ENCODE measurements at places on chromosomes 7 and 10. TPM values are rescaled to one million over a fixed set of nuclear protein-coding genes. Genes with fewer than 3 reads are reported as not detected.
A peak's percentile ranks its signal among the peaks of the same experiment; 100 is the strongest.

DNA sequence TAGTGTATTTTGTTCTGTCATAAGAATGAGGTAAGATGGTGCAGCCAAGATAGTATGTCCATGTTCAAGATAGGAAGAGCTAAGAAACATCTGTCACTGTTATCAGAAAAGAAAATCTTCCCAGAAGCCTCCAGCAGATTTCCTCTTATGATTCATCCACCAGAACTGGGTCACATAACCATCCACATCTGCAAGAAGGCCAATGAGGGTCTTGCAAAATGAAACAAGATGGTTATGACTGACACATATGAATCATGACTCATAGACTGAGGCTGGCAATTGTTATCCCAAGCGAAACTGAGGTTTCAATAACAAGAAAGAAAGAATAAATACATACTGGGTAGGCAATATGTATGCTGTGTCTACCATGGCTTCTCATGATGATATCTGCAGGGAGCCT, 30.3 kb downstream of the CCNJ start:
- peak overlapping the region; percentile 66 for H3K27ac ChIP-seq
- ATAC-seq = peak; percentile 94
- H3K27me3 ChIP-seq = no peaks in the 10 kb centered on the region
- H3K36me3 ChIP-seq = no peaks in the 10 kb centered on the region
- peaks cover 9% of the 10 kb centered on the region for H3K4me1 ChIP-seq

GRCh38 chr10:33352175-33352574, 17.7 kb upstream of the NRP1 start:
- H3K4me3 ChIP-seq = no peak overlapping the region
- ATAC-seq = no peak

DNA sequence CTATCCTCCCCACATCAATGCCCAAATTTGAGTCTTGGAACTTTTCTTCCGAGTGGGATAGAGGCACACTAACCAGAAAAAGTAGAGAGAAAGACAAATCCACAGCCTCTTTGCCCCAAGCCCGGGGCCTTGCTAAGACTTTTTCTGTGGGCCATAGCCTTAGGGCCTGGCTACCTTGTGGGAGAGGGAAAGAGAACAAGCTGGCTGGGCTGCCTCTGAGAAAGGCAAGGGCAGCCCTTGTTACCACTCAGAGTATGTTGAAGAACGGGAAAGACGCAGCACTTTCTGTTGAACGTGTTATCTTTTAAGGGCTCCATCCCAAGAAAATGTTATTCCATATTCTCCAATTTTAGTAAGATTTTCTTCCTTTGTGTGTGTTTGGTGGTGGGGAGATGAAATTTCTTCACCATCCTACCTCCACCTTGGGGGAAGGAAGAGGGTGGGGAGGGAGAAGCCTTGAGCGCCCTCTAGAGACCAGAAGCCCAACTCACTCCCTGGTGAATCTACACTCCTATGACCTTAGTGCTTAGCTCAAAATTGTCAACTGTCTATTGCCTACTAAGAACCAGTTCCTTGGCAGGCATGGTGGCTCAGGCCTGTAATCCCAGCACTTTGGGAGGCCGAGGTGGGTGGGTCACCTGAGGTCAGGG, 3.9 kb upstream of the NRF1 start:
- H3K27me3 ChIP-seq = no peaks in the 10 kb centered on the region
- peaks cover 30% of the 10 kb centered on the region for H3K36me3 ChIP-seq
- H3K4me3 ChIP-seq = no peak overlapping the region

DNA sequence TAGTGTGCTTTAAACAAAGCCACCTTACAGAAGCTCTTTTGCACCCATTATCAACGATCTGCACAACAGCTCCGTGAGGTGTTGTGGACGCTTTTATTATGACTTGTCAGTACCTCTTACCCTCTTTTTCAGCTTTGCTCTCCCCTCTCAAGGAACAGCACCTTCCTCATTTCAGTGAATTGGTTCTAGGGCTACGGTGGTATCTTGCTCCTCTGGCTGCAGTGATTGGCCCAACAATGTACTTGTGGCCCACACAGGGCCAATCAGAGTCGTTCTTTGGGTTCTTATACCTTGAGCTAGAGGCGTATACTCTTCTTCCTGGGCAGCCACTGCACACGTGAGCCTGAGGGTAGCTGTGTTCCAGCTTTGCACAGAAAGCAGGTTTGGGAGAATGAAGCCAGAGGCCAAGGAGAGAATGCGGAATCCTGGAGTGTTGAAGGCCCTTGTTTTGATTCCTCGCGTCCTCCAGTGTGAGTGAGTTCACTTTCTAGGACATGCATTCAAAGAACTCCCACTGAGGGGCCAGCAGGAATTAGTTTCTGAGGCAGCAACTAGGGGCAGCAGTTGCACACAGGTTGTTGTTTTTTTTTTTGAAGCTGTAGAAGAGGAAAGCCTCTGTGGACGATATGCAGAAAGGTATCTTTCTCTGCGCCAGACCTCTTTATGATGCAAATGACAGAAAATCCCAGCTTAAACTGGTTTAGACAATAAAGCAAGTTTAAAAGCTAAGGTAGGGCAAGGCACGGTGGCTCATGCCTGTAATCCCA, 49.8 kb upstream of the PDZD8 start:
- H3K4me1 ChIP-seq = no peaks in the 10 kb centered on the region
- H3K27ac ChIP-seq = no peak overlapping the region
- peaks cover 4% of the 10 kb centered on the region for H3K27me3 ChIP-seq
- ATAC-seq = no peak

GRCh38 chr7:106071356-106071998, 40.6 kb downstream of the SYPL1 start:
- peak overlapping the region; percentile 87 for H3K27ac ChIP-seq
- peaks cover 10% of the 10 kb centered on the region for H3K4me1 ChIP-seq
- ATAC-seq = peak; percentile 98
- no peaks in the 10 kb centered on the region for H3K36me3 ChIP-seq
- H3K27me3 ChIP-seq = no peaks in the 10 kb centered on the region

The PPP1R17 gene
- total RNA-seq = not detected

- no peaks in the 10 kb centered on the region for H3K36me3 ChIP-seq
- no peaks in the 10 kb centered on the region for H3K4me1 ChIP-seq
These were observed 129.8 kb downstream of the FRMD4A start for GRCh38 chr10:14200698-14201544.

- H3K4me3 ChIP-seq = no peak overlapping the region
- H3K4me1 ChIP-seq = peaks cover 5% of the 10 kb centered on the region
- ATAC-seq = no peak
- H3K27ac ChIP-seq = no peak overlapping the region
These were observed 472.9 kb upstream of the AKR1E2 start for GRCh38 chr10:4353059-4353655.

The INMT gene
- total RNA-seq = not detected

DNA sequence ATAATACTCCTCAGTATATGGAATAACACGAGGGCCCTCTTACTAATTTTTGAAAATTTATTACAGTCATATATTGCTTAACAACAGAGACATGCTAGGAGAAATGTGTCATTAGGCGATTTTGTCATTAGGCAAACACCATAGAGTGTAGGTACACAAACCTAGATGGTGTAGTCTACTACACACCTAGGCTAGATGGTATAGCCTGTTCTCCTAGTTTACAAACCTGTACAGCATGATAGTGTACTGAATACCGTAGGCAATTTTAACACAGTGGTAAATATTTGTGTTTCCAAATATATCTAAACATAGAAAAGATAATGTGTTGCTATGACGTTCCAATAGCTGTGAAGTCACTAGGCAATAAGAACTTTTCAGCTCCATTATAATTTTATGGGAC, 12.8 kb downstream of the OR2F1 start:
- H3K4me3 ChIP-seq = no peak overlapping the region
- H3K36me3 ChIP-seq = no peaks in the 10 kb centered on the region
- ATAC-seq = no peak
- H3K27me3 ChIP-seq = peaks cover 21% of the 10 kb centered on the region
- H3K27ac ChIP-seq = no peak overlapping the region

The MALRD1 gene
- not detected for total RNA-seq

DNA sequence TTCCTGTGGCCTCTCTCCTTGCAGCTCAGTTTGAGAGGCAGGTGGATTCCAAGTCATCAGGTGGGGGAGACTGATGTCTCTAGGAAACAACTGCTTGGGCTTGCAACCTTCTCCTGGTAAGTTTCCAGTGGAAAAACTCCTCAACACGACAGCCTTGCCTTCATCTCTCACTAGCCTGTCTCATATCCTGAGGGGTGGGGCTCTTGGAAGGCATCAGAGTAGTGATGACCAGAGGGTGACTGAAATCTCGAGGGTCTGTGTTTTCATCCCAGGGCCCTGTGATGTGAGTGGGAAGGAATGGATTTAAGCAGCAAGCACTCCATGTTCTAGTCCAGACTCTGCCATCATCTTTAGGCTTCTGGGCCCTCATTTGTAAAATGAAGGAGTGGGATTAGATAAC, 107.0 kb downstream of the NRP1 start:
- H3K4me1 ChIP-seq = no peaks in the 10 kb centered on the region
- no peak overlapping the region for H3K4me3 ChIP-seq
- no peak overlapping the region for H3K27ac ChIP-seq
- no peak for ATAC-seq

GRCh38 chr7:19117091-19117869, at the start of gene TWIST1:
TSS of gene TWIST1 (minus strand) at chr7:19117636. CDS start at chr7:19117321, 315 bp downstream.
- H3K4me3 ChIP-seq = no peak within 1 kb of the TSS
- no peak for ATAC-seq

DNA sequence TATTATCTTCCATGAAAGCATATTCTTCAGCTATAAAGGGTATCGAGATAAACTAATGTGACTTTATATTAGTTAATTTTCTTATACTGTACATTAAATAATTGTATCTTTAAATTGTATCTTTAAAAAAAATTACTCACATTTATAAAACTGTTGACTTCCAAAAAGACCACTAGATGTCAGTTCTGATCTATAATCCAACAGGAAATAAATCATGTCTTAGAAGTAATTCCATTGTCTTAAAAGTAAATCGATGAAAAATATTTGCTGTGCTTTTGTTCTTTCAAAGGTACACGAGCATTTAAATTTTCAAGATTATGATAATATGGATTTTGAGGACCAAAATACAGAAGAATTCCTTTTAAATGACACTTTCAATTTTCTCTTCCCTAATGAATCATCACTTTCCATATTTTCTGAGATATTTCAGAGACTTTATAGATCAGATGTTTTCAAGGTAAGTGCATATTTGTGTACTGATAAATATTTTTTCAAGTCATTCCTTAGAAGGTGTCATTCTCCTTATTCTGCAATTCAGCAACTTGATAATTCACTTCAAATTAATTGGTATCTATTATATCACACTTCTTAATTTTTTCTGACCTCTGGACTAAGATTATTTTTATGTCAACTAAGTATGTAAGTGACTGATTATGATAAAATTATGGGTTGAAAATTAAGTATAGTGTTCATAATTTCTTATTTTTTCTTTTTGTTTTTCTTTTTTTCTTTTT, 138.5 kb downstream of the CPED1 start:
- H3K4me3 ChIP-seq = no peak overlapping the region
- no peak for ATAC-seq
- no peaks in the 10 kb centered on the region for H3K4me1 ChIP-seq

The BLNK gene
- not detected for total RNA-seq

DNA sequence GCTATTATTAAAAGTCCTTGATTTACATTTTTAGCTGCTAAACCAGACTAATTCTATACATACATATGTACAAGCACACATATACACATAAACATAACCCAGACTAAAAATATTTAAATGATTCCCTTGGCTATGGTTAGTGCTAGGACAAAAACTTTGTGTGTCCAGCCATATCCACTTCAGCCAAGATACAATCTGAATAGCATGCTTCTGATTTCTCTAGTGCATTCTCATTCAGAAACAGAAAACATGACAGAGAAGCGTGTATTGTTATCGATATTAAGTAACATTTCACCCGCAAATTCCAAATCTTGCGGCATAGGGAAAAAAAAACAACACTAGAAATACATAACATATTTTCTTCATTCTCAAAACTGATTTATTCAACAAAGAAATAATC, 569.3 kb downstream of the KCNMA1 start:
- H3K36me3 ChIP-seq = no peaks in the 10 kb centered on the region
- H3K27ac ChIP-seq = no peak overlapping the region
- H3K4me3 ChIP-seq = no peak overlapping the region
- no peak for ATAC-seq

The CDC14C gene
- total RNA-seq = not detected

The NKX1-2 gene
- total RNA-seq = not detected

GRCh38 chr7:73830681-73831583, at the start of gene CLDN4:
TSS of gene CLDN4 (plus strand) at chr7:73830996. CDS start at chr7:73831202, 206 bp downstream.
- no peaks in the 10 kb centered on the region for H3K36me3 ChIP-seq
- peaks cover 3% of the 10 kb centered on the region for H3K27me3 ChIP-seq
- ATAC-seq = no peak
- peaks cover 3% of the 10 kb centered on the region for H3K4me1 ChIP-seq
- no peak within 1 kb of the TSS for H3K27ac ChIP-seq
- no peak within 1 kb of the TSS for H3K4me3 ChIP-seq

- H3K4me1 ChIP-seq = peaks cover 13% of the 10 kb centered on the region
- H3K27me3 ChIP-seq = peaks cover 11% of the 10 kb centered on the region
- H3K36me3 ChIP-seq = no peaks in the 10 kb centered on the region
- H3K4me3 ChIP-seq = peak overlapping the region; percentile 39
- ATAC-seq = peak; percentile 85
- H3K27ac ChIP-seq = peak overlapping the region; percentile 77
These were observed 153.7 kb downstream of the DNAJB6 start for GRCh38 chr7:157490465-157490912.

DNA sequence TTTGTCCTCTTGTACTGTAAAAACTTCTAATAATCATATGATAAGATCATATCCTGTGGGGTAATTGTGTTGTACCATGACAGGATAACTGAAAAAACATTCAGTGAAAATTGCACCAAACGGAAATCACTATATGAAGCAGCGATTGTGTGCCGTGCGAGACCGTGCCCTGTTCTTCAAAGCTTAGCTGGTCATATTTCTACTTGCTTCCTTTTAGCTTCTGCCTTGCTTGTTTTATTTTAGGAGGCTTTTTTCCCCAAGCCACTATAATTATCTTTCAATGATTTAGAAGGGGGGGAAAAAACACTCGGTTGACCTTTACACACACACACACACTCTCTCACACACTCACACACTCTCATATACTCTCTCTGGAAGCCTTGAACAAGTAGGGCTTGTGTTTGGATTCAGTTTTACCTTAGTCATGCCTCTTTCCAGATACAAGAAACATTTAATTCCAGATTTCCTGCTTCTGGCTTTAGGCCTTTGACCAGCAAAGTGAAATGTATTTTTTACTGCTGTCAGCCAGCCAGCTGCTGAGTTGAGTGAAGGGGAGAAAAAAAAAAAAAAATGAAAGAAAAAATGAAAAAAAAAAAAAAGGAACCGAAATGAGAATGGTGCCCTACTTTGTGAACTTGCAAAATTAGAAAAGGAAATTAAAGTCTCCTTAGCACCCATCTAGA, 181.4 kb downstream of the ARID5B start:
- peaks cover 42% of the 10 kb centered on the region for H3K4me1 ChIP-seq
- H3K27me3 ChIP-seq = no peaks in the 10 kb centered on the region
- H3K4me3 ChIP-seq = peak overlapping the region; percentile 75
- peak overlapping the region; percentile 92 for H3K27ac ChIP-seq
- peaks cover 100% of the 10 kb centered on the region for H3K36me3 ChIP-seq

GRCh38 chr10:117461766-117462423, 80.7 kb upstream of the EMX2 start:
- no peak for ATAC-seq
- H3K4me3 ChIP-seq = no peak overlapping the region
- no peak overlapping the region for H3K27ac ChIP-seq
- peaks cover 10% of the 10 kb centered on the region for H3K27me3 ChIP-seq

The WDFY4 gene
- 0.35 TPM for total RNA-seq

The ACTL6B gene
- not detected for total RNA-seq

The SEPTIN7 gene
- total RNA-seq = 231 TPM

All from activated T-helper 17 cell treated with anti-CD3 and anti-CD28 coated beads, Interleukin-2, amount 50 U/mL, for 72 hours (primary cell).